ENCODE measurements at places on chromosomes 4 and X.

DNA sequence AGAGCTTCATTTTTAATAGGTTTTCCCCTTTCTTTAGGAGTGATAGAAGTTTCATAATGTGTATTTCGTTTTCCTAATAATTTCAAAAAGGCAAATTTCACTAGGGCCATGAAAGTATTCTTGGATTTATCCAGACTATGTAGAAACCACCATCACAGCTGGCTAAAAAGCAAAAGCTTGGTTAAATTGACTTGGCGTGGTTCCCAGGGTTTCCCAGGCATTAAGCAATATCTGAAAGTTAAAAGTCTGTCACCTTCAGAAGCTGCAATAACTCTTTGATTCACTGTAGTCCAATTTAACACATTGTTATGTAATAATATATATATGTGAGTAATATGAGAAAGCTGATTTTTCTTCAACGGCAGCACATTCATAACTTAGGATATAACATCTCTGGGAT is 38.3 kb downstream of the NDNF start:
- H3K27me3 ChIP-seq = no peaks in the 10 kb centered on the region
- H3K4me1 ChIP-seq = no peaks in the 10 kb centered on the region
- no peak overlapping the region for H3K27ac ChIP-seq
- DNase-seq = no peak
- no peaks in the 10 kb centered on the region for H3K36me3 ChIP-seq

DNA sequence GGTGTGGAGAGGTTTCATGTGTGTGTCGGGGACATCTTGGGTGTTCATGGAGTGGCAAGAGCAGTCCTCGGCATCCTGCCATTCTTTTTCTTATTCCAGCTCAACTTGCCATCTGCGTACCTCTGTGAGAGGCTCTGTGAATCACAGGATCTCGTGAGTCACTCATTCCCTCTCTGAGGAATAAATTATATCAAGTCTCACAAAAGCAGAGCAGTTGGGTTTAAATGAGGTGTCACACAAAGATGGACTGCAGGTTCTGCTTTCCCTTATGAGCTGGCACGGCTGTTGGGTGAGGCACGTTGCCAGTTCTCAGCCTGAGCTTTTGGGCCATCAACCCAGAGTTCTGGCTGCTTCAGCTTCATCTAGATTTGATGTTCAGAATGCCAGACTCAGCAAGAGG is 6.8 kb upstream of the OCIAD2 start:
- no peaks in the 10 kb centered on the region for H3K4me1 ChIP-seq
- H3K4me3 ChIP-seq = no peak overlapping the region
- peaks cover 3% of the 10 kb centered on the region for H3K36me3 ChIP-seq
- no peak overlapping the region for H3K27ac ChIP-seq
- peaks cover 4% of the 10 kb centered on the region for H3K27me3 ChIP-seq

DNA sequence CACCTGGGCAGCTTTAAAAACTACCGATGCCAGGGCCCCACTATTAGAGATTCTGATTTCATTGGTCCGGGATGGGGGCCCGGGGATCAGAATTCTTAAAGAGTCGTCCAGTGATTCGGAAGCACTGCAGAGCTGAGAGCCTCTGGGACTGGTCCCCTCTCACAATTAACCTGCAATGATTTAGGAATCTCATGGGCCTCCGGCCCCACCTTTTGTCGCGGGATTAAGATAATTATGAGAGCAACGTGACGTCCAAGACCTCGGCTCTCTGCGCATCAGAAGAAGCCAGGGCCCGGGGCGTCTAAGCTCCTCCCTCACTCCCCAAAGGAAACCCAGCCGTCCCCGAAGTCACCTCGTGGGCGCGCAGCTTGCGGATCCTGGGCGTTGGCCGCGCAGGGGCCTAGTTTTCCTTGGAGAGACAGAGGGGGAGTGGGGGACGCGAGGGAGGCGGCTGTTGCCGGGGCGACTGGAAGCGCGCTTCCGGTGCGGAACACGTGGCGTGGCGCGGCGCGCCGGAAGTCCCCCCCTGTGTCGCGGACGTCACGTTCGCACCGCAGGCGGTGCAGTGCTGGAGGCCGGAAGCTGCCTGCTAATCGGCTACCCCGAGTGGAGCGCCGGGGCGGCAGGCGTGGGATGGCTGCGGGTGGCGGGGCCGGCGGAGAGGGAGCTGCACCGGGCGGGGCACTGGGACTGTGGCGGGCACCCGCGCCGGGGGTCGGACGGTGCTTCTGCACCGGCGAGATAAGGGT is at the start of gene GEMIN8:
Gene GEMIN8 (minus strand): TSS at position 468 of the 749 bp plus-strand sequence. CDS start 8,414 bp downstream, outside the sequence.
- H3K27ac ChIP-seq = peak within 1 kb of the TSS; percentile 94
- peak; percentile 83 for DNase-seq
- H3K4me1 ChIP-seq = peaks cover 8% of the 10 kb centered on the region
- H3K27me3 ChIP-seq = peaks cover 4% of the 10 kb centered on the region
- H3K4me3 ChIP-seq = peak within 1 kb of the TSS; percentile 100
- no peaks in the 10 kb centered on the region for H3K36me3 ChIP-seq

DNA sequence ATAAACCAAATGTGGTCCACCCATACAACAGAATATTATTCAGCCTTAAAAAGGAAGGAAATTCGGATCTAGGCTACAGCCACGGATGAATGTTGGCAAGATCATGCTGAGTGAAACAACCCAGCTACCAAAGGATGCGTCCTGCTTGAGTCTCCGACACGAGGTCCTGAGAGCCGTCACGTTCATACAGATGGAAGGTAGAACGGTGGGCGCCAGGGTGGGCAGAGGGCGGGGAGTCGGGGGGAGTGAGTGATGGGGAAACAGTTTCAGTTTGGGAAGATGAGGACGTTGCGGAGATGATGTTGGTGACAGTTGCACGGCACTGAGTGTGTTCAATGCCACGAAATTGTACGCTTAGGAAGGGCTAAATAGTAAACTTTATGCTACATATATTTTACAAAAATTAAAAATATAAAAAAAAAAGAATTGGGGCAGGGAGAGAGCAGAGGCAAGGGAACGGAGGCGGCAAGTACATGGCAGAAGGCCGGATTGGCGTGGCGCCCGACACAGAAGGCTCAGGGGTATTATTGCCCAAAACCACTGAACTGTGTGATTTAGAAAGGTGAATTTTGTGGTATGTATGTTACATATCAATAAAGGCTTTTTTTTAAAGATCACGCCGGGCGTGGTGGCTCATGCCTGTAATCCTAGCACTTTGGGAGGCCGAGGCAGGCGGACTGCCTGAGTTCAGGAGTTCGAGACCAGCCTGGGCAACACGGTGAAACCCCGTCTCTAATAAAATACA is 14.8 kb upstream of the MXD4 start:
- no peak overlapping the region for H3K27ac ChIP-seq
- no peaks in the 10 kb centered on the region for H3K4me1 ChIP-seq
- peak; percentile 6 for DNase-seq
- H3K36me3 ChIP-seq = no peaks in the 10 kb centered on the region
- no peaks in the 10 kb centered on the region for H3K27me3 ChIP-seq

DNA sequence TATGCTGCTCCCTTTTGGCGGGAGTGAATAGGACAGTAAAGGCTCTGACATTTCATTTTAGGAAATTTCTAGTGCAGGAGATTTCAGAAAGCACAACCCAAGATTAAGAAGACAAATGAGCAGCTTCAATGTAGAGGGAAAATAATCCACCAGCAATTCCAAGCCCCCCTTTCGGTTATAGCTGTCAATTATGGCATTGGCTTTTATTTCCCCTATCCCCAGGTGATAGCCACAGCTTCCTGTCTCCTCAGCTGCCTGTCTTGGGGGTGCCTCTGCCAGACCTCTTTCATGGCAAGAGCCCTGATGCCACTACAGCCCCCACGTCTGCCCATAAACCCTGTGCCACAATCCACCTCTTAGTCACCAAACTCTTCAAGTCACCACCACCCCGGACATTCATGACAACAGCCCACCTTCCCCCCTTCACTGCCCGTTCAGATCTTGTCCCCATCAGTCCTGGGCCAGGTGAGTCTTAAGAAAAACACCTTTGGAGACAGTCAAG is 48.4 kb upstream of the CLNK start:
- no peak overlapping the region for H3K27ac ChIP-seq
- no peaks in the 10 kb centered on the region for H3K27me3 ChIP-seq
- DNase-seq = no peak
- H3K4me1 ChIP-seq = peaks cover 5% of the 10 kb centered on the region
- no peaks in the 10 kb centered on the region for H3K36me3 ChIP-seq

DNA sequence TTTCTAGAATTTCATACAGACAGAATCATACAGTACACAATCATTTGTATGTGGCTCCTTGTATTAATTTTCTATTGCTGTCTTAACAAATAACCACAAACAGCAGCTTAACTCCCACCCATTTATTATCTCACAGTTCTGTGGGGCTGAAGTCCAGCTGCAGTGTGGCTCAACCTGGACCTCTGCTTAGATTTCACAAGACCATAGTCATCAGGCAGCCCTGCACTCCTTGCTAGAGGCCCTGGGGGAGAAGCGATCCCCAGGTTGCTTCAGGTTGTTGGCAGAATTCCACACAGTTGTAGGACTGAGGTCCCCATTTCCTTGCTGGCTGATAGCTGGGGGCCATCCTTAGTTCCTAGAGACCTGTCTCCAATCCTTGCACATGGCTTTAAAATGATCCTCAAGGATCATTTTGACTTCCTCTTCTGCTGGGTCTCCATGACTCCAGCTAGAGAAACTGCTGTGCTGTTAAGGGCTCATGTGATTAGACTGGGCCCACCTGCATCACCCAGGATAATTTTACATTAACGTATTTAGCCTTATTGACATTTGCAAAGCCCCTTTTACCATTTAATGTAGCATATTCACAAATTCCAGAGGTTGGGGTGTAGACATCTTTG is 60.9 kb upstream of the SMAD1 start:
- no peaks in the 10 kb centered on the region for H3K36me3 ChIP-seq
- DNase-seq = no peak
- no peaks in the 10 kb centered on the region for H3K4me1 ChIP-seq
- H3K27ac ChIP-seq = no peak overlapping the region
- no peak overlapping the region for H3K4me3 ChIP-seq

DNA sequence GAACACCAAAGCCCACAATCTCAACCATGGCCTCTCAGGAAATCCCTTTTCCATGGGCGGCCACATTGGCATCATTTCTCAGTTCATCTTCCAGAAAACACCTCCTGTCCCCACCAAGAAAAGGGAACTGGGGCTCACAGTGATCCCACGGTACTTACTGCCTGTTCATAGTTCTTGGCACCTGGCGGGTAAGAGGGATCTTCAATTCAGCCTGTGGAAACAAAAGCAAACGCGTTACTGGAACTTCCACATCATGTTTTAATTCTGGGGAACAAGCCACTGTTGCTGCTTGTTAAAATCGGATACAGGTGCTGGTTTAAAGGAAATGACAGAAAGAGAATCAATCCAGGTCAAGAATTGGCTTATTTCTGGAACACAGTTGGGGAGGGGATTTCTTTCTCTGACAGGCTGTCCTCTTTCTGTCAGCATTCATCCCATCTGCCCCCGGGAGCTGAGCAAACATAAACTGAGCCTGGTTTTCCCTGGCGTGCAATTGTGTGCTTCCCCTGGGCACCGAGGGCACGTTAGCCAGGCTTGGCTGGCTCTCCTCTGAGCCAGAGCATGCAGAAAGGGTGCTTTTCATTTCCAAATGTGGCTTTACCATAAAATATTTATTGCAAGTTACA is 16.8 kb downstream of the CLNK start:
- H3K36me3 ChIP-seq = no peaks in the 10 kb centered on the region
- peaks cover under 1% of the 10 kb centered on the region for H3K27me3 ChIP-seq
- H3K4me3 ChIP-seq = no peak overlapping the region
- peaks cover 19% of the 10 kb centered on the region for H3K4me1 ChIP-seq

DNA sequence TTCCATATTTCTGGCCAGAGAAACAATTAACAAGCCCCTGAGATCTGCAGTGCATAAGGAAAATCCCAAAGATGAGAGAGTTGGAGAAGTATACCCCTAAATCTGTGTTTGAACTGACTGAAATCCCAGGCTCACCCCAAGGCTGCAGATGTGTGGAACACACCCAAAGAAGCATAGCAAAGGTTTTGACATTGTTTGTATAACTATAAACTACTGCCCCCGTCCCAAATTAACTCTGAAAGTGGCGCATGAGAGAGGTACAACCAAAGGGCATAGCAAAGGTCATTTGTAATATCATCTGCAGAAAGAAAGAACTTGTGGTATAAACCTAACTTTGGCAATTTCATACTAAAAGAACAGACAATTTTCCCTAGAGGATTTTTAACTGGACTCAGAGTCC is 157.9 kb downstream of the DCAF12L1 start:
- H3K27me3 ChIP-seq = no peaks in the 10 kb centered on the region
- no peaks in the 10 kb centered on the region for H3K4me1 ChIP-seq
- no peak overlapping the region for H3K4me3 ChIP-seq
- no peak for DNase-seq
- no peaks in the 10 kb centered on the region for H3K36me3 ChIP-seq

DNA sequence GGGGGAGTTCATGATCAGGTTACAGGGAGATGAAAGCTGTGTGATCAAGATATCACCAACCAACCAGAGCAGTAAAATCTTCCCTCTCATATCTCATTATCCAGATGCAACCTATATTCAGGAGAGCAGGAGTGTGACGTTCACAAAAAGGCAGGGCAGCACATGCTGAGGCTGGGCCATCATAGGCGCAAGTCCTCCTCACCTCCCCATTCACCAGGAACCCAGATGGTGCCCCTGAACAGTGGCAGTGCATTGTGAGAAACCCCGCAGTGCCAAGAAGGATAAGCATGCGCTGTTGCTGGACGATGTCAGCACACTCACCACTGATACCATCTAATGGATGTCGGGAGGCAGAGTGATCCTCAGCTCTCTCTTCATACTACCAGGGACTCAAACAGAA is 170.9 kb downstream of the COL25A1 start:
- H3K4me1 ChIP-seq = no peaks in the 10 kb centered on the region
- H3K4me3 ChIP-seq = no peak overlapping the region
- H3K27ac ChIP-seq = no peak overlapping the region
- H3K36me3 ChIP-seq = no peaks in the 10 kb centered on the region
- no peaks in the 10 kb centered on the region for H3K27me3 ChIP-seq
- no peak for DNase-seq

DNA sequence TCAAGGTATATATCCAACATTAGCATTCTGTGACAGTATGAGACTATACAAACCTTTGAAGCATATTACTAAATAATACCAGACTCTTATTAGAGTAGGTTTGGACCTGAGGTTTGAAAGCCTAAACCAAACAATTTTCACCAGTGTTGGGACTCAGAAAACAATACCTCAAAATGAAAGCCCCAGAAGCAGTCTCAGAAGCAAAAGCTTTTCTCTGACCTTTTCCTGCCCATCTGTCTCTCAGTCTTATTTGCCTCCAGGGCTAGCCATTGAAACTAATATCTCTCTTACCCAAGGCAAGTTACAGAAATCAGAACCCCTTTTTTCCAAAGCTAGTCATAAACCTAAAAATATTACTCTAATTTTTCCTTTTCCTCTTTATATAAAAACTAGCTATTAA is 163.3 kb downstream of the PTCHD1 start:
- H3K4me1 ChIP-seq = peaks cover 8% of the 10 kb centered on the region
- DNase-seq = no peak
- H3K36me3 ChIP-seq = no peaks in the 10 kb centered on the region
- H3K27ac ChIP-seq = peak overlapping the region; percentile 33
- no peaks in the 10 kb centered on the region for H3K27me3 ChIP-seq

DNA sequence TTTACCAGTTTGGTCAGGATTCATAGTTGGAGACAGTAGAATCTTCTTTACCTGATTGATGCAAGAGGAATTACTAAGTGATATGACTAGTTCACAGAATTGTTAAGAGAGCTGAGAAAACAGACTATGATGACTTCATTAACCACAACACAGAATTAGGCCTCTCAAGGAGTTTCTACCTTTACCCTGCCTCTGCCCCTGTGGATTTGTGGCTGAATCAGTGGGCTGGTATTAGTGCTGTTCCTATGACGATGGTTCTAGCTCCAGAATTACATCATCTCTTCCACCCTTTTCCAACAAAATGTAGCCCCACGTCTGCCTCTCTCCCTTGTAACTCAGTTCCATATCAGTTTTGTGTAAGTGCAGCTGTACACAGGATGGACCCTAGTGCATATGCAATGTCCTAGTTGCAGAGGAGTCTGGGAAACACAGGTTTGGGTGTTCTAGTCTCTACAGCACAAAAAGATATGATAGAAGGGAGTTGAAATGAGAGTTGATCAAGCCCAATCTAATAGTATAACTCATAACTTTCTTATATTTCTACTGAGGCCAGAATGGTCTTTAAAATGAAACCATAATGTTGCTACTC is 99.3 kb downstream of the ANXA5 start:
- DNase-seq = no peak
- no peaks in the 10 kb centered on the region for H3K27me3 ChIP-seq
